ENCODE measurements at places on chromosomes 1 and 21.

- DNase-seq, result no peak
These were observed 40.3 kb downstream of the DIRAS3 start for GRCh38 chr1:68010090-68010489.

DNA sequence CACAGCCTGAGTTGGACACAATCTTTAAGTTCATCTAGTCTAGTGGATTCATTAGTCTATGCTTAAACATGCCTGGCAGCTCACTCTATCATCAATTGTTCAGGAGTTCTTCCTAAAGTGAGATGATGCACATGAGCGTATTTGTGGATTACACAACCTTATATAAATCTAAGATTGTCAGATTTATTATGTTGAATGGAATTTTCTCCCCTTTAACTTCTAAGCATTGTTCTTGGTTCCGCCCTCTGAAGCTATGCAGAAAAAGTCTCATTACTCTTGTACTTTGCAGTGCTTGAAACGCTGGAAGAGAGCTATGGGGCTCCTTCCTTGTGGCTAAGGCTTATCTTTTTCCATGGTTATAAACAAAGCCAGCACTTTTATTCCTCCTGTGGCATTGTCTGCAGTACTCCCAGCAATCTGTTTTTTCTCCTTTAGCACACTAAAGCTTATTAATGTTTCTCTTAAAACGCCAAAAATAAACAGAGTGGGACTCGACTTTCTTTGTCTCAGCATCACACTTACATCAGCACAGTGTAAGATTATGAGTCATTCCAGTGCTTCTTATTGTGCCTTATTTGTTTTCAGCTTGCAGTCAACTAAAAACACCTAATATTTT lies 316.8 kb upstream of the CAMK1G start:
- DNase-seq, result no peak

- DNase-seq, result peak; percentile 79
These were observed 292.8 kb upstream of the B3GALT2 start for GRCh38 chr1:193479187-193479586.

DNA sequence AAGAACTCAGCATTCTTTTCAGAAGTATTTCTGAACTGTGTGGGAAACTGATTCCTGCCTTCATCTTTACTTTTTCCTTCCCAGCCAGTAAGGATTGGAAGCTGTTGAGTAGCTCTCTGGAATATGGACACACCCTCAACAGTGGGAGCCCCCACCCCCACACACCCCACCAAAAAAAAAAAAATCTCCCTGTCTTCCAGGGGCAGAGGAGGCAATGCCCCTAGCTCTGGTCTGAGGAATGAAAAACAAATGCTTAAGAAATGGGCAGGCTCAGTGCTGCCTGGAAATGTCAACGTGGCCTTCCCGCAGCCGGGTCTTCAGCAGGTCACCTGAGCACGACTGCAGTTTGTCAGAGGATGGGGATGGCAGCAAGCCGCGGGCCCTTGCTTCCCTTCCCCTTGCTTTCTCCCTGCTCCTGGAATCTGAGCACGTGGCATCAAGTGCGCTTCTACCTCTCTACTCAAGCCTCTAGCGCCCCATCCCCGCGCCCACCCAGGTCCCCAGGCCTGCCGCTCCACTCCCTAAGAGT lies 479 bp downstream of the RGS16 start:
- no peak for DNase-seq

DNA sequence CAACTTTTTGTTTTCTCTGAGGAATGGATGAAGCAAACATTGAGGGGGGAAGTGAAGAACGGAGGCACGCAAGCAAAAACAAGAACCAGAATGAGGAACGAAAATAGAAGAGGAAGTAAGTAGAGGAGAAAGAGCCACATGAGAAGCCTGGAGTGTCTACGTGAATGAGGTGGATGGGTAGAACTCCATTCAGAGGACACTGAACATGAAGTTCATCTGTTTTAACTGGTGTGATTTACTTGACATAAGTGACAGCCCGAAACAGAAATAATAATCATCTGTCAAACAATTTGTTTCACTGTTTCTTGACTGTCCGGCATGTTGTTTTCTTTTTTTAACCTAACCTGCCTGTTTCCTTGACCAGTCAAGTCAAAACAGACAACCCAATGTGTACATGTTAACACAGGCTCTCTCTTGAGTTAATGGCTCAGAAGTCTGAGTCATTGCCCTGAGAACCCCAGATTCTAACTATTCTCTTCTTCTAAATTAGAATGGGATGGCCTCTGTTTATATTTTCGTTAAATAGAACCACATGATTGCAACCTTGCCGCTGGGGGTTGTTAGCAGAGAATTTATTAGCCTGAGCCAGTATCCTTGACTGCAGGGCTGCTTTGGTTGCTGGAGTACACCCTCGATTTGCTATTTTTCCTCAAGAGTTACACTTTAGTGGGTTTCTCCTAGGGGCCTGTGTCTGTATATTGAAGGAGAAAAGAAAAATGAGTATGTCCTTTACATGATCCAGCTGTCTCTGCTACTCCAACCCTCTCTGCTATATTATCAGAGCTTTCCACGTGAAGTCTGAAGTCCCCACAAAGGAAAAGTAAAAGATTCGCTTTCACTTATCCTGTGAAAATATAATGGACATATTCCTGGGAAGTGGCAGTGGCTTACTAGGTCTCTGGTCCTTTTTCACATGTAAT lies 151.7 kb downstream of the ZC3H11B start:
- DNase-seq, result no peak

DNA sequence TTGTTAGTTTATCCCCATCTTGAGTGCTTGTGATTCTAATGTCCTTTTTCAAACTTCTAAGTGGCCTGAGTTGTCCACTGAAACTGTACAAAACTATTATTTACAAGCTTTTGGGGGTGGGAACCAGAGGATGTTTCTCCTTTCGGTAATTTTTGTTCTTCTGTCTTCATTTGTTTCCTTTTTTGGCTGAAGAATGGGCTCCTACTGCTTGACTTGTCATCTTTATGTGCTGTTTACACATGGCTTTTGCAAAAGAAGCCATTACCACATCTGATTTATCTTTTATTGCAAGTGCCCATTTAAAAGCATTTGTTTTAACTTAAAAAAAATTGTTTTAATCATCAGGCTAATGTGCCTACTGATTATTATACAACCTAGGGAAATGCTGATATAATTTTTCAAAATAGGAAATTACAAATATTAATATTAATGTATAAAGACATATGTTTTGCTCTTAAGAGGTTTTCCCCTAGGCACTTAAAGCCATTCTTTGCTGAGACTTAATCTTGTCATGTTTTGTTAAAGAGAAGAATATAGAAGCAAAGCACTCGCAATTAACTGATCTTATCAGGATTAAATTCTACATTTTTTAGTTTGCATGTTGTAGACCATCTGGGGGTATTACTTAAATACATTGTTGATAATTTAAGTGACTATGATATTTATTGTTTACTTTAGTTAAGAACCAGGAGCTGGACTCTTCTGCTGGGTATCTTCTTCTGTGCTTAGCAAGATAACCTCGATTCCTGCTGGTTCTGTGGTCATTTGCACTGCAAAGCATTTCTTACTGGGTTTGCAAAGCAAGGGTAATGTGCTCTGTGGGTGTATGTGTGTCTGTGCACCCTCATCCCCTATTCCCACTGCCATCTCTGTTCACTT lies 40.1 kb downstream of the TMEM200B start:
- DNase-seq, result no peak

DNA sequence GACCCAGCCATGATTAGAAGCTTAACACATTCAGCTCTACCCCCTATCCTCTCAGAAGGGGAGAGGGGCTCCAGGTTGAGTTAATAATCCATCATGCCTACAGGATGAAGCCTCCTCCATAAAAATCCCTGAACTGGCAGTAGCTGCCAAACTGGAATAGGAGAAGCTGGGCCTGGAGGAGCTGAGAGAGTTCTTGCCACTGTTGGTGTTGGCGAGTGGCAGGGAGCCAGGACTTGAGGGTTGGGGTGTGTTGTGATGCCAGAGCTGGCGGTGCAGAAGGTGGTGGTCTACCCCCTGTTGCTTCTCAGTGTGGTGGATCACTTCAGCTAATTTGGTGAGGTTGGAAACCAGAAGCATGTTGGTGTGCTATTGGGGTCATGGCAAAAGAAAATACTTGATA lies 36.5 kb downstream of the IVNS1ABP start:
- DNase-seq, result no peak

- no peak for DNase-seq
These were observed 39.4 kb upstream of the FMOD start for GRCh38 chr1:203390298-203390697.

DNA sequence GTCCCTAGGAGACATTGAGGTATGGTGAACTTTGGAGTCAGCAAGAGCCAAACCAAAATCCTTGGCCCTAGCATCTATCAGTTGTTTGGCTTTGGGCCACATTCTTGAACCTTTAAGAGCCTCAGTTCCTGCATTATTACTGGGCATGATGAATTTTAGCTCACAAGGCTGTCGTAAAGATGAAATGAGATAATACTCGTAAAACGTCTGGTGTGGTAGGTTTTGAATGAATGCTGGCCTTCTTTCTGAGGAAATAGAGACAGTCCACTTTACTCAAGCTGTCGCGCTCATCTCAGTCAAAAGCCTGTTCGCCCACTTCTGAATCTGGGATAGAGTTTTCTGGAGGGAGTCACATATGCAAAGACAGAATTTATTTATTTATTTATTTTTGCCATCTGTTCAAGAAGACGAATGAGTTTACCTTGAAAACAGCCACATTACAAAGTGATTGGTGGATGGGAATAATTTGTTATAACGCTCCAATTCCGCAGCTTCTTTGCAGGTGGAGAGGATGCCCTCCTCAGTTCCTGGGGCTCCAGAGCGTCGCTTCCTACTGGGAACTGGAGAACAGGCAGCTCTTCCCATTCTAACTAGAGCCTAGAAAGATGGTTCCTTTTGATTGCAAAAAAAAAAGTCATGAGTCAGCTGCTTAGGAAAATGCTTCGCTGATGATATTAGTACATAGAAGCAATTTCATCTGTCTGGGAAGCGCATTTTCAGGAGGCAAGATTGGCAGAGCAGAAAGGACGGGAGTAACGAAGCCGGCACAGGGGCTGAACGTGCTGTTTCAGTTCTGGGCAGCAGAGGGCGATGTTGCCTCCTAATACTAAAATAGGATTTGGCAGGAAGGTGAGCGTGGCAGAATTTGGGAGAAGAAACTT lies 49.9 kb upstream of the CYP2J2 start:
- DNase-seq, result peak; percentile 23

Data from T-cell (primary cell).